ENCODE measurements at places on chromosomes 4 and X.
A peak's percentile ranks its signal among the peaks of the same experiment; 100 is the strongest.

- no peak for DNase-seq
Measured at GRCh38 chrX:100418556-100418955, 8.5 kb upstream of the PCDH19 start.

DNA sequence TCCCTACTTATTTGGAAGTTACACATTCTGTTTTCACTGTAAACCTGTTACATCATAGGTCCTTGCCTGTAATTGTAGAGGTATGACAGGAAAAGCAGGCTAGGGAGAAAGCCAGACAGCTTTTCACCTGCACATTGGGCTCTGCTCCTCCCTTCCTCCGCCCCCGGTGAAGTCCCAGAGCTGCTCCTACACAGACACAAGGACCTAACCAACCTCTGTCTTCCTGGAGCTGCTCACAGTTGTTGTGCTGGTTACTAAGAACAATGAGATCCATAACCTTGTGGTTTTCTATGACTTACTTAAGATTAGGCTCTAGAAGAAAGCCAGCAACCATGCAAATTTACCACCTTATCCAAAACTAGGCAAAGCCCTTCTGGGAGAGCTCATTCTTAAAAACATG is 40.0 kb downstream of the MOSPD2 start:
- DNase-seq, result no peak

DNA sequence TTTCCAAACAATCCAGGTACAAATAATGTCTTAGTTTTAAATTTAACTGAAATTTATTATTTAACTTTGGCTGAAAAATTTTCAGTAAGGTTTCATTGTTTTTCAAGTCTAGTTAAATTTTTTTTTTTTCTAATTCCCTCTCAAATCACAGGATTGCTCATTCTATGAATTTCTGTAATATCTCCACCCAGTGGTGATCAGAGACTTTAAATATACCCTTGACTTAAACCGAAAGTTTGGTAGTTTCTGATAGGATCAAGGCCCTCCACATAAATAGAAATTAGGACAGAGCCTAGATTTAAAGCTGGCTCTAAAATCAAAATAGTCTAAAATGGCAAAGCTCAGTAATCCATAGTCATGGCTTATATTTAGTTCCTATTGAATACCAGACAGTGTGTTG is 175.4 kb downstream of the TBCK start:
- no peak for DNase-seq

- DNase-seq, result no peak
Measured at GRCh38 chr4:120331486-120332370, 265.1 kb upstream of the MAD2L1 start.

DNA sequence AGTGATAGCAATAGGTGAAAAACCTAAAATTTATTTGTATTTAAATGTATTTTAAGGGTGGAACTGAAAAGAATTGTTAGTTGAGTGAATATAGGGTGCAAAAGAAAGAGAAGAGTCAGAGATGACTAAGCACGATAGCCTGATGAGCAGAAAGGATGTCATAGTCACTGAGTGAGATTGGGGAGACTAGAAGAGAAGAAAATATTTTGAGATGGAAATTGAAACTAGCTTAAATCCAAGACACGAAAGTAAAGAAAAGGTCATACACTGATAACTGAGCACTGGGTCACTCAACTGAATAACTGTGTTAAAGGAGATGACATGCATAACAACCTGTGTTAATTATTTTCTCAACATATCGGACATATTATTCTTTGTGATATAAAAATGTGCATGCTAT is 55.5 kb downstream of the SPANXN4 start:
- no peak for DNase-seq

DNA sequence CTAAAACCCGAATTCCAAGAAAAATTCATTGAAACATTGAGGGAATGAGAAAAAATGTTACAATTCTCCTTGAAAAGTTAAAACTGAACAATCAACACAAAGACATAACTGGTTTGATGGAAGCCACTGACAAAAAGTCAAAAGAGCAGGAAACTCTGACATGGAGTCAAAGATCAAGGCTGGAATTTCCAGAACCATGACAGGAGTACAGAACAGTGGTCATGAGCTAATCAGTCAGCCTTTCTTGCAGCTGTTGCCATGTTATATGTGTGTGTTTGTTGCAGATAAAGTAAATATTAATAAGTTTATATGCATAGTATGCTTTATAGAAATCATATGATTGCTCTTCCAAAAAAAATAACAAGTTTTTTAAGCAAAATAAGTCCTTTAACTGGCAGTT is 184.7 kb upstream of the HCCS start:
- DNase-seq, result no peak

DNA sequence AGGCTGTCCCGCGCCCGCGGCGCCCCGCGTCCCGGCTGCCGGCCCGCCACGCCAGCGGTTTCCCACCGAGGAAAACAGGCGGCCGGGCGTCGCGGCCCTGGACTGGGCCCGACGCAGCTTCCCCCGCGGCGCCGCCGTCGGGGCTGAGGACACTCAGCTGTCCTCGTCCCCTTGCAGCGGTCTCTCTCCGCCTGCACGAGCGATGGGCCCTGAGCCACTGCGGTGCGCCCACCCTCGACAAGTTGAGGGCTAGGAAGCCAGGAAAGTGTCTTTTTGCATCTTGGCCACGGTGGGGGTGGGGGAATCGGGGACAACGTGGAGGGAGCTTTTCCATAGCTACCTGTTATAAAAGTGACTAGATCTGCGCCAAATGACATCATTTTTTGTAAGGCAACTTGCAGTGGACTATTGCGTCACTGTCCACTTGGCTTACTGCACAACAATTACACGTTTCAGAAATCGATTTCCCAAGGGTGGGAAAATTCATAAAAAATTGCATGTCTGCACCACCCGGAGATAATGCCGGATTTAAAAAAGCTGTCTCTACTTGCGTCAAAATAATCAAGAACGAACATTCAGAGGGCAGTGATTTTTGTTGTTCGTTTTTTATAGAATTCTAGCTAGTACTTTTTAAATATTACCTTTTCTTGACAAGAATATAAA is 1.1 kb downstream of the KLHL15 start:
- peak; percentile 4 for DNase-seq

DNA sequence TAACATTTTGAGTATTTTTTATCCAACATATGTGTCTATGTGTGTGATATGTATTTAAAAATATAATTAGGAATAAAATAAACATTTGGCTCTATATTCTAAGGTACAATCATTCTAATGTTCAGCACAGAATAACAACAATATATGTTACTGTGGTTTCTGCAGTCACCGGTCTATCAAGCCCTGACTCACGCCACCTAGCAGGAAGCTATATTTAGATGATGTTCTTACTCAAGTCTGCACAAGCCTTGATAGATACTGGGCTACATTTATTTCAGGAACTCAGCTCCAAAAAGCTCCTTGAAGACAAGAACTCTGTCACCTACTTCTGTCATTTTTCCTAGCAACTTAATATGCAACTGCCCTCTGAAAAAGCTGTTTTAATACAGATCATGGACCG is 152.0 kb upstream of the FTHL17 start:
- DNase-seq, result no peak

DNA sequence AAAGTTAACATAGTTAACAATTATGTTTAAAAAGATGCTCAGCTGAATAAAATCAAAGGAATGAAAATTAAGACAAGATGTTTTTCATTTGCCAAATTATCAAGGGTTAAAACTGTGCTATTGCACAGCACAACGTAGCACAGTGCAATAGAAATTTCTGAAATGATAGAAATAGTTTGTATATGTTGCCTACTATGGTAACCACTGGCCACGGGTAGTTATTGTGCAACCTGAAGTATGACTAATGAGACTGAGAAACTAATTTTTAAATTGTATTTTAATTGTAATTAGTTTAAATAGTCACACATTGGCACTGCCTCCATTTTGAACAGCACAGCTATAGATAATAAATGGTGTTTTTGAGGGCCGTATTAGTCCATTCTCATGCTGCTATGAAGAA is 343.1 kb upstream of the FAM241A start:
- DNase-seq, result no peak

DNA sequence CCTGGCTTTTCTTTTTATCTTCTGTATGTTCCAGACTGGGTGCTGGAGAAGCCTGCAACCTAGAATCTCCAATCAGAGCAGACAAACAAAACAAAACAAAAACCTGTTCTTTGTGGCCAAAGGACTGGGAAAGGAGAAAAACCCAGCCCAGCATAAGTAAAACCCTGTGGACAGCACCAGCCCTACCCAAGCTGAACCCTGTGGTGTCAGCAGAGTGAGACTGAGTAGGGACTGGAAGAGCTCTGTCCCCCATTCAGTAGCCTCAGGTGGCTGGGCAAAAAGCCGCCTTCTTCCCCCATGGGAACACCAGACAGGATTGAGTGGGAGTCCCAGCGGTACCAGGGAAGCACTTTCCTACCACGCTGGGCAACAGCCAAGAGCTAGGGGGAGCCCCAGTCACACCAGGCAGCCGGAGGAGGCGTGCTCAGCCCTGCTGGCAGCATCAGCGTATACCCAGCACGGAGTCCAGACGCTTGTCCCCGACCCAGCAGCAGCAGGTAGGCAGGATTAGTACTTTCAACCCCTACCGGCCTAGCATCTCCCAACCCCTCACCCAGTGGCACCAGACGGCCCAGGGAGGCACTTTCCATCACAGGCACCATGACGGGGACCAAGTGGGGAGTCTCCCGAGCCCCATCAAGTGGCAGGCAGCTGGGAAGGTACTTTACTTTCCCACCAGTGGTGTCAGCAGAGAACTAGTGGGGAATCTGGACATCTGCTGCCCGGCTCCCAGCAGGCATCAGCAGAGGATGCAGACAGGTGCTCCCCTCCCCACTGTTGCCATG is 8.6 kb upstream of the JADE3 start:
- peak; percentile 40 for DNase-seq

- no peak for DNase-seq
Measured at GRCh38 chrX:24151513-24151912, 2.0 kb downstream of the ZFX start.

DNA sequence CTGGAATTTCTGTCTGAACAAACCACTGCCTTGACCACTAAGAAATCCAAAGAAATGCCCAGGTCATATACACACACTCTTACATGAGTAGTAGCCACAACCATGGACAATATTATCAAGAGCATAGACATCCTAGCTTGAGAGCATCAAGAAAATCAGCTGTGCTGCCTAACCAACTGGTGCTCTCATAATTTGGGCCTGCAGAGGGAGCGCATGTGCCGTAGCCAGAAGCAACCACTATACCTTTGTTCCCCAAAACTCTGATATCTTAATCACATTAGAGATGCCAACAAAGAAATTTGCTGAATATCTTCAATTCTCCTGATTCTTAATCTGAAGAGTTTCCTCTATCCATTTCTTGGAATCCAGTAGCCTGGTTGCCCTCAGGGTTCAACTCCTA is 163.6 kb downstream of the ZNF674 start:
- DNase-seq, result no peak

GRCh38 chr4:20684852-20685763 is 15.2 kb upstream of the PACRGL start:
- DNase-seq, result no peak
